ENCODE measurements at places on chromosomes 4 and X.

DNA sequence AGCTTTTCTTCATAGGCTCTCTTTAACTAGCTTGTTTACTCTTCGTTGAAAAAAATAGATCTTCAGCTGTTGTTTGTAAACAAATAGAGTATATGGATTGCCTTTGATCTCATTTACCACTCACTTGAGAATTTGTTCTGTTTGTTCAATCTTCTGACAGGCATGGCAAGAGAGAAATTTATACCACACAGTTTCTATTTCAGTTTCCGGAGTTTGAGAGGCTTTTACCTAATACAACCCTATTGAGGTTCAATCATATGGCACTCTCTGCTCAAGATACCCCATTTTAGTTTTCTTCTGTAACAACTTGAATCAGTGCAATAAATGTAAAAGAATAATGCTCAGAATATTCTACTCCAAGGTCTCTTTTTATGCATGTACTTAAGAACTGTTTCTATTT lies 148.0 kb downstream of the EMCN start:
- no peak for DNase-seq

DNA sequence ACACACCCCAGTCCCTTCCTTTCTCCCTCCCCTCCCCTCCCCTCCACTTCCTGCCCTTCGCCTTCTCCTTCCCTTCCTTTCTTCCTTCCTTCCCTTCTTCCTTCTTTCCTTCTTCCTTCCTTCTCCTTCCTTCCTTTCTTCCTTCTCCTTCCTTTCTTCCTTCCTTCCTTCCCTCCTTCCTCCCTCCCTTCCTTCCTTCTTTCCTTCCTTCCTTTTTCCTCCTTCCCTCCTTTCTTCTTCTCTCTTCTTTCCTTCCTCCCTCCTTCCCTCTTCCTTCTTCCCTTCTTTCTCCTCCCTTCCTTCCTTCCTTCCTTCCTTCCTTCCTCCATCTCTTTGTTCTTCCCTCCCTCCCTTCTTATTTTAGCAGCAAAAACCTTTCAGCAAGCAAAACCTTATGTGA lies 162.1 kb downstream of the EFNB1 start:
- no peak for DNase-seq

GRCh38 chrX:102126863-102127262 lies 1.4 kb downstream of the TCEAL2 start:
- no peak for DNase-seq

GRCh38 chr4:182022909-182023308 lies 220.3 kb upstream of the TENM3 start:
- no peak for DNase-seq

- DNase-seq, result no peak
Observed at GRCh38 chr4:8250227-8250626, 19.3 kb upstream of the HTRA3 start.

GRCh38 chr4:8110071-8110986 lies 48.3 kb downstream of the ABLIM2 start:
- DNase-seq, result no peak

DNA sequence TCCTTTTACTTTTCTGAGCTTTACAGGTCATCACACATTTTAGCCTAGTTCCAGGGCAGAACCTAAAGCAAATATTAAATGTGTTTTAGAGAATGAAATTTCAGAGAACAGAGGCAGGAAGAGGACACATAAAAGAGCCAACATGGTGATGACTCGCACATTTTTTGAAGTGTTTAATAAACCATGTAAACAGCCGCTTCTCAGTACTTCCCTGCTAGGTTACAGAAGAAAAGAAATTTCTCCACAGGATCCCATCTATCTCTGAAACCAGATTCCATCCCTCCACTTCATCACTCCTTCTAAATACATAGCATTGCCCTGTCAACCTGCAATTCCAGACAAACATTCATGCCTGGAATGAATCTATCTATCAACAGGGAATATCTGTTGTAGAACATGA lies 949.5 kb upstream of the PCDH7 start:
- no peak for DNase-seq

DNA sequence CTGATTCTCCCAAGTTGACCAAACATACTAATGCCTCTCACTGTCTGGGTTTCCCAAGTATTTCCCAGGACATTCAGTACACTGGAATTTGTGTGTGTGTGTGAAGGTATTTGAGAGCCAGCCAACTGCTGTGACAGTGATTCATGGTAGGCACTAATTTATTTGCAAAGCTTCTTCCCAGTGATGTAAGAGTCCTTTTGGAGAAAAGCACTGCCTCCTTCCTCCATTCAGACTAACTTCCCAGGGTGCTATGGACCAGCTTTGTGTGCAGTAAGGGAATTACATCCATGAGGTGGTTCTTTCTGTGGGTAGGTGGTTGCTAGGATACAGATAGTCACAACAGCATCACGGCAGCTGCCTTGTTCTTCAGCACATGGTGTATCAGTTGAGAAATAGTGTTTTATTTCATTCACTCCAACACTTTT lies 8.7 kb downstream of the EGF start:
- no peak for DNase-seq

Measured in GM12892 (cell line).